ENCODE measurements at places on chromosomes 16 and 17. TPM values are rescaled to one million over a fixed set of nuclear protein-coding genes. Genes with fewer than 3 reads are reported as not detected.

The EXOC7 gene
- total RNA-seq: 137 TPM

The CD79B gene
- not detected for total RNA-seq

The HS3ST6 gene
- not detected for total RNA-seq

DNA sequence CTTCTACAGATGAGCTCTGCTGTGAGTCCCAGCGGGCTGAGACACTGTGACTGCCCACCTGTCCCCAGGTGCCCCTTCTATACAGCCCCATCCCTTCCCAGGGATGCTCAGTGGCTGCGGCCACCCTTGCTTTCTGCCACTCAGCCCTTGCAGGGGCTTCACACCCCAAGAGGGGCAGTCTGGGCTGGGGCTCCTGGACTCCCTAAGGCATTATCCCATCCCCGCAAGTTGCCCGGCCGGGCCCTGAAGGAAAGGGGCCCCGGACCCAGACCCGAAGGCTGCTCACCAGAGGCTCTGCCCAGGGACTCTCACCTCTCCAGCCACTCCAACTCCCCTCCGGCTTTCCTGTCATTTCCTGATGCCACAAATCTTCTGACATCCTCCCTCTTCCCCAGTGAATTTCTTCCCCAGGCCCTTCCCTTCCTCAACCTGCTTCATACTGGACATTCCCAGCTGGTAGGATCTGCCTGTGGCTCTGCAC lies 88.5 kb upstream of the TOB1 start:
- DNase-seq: no peak

The FBXL16 gene
- 4.6 TPM for total RNA-seq

DNA sequence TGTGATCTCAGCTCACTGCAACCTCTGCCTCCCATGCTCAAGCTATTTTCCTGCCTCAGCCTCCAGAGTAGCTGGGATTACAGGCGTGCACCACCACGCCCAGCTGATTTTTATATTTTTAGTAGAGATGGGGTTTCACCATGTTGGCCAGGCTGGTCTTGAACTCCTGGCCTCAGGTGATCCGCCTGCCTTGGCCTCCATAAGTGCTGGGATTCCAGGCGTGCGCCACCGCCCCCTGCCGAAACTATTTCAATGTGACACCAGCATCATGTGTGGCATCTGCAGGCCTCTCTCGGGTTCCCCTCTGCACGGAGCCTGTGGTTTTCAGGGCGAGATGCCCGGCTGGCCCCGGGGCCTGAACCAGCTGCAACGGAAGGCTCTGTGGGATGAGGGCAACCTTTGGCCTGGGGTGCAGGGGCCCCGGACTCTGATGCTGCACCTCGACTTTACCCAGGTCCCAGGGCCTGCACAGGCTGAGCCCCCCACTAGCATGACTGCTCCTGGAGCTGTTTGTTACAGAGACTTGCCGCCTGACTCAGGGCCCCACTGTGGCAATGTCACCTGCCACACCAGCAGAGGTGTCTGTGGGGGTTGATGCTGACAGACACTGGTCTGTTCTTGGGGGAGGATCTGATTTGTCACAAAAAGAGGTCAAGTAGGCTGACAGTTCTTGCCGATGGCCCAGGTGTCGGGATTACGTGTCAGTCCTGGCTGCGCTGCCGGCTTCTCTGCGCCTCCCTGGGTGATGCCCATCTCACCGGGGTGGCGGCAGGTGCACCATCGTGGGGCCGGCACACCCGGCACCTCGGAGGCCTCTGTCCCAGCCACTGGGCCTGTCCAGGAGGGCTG lies 8.6 kb upstream of the TEX19 start:
- DNase-seq: no peak

The PRSS36 gene
- total RNA-seq: 1.6 TPM

- DNase-seq: no peak
Observed at GRCh38 chr17:78174870-78175642, 6.7 kb downstream of the SYNGR2 start.

The ZFP3 gene
- total RNA-seq: not detected

DNA sequence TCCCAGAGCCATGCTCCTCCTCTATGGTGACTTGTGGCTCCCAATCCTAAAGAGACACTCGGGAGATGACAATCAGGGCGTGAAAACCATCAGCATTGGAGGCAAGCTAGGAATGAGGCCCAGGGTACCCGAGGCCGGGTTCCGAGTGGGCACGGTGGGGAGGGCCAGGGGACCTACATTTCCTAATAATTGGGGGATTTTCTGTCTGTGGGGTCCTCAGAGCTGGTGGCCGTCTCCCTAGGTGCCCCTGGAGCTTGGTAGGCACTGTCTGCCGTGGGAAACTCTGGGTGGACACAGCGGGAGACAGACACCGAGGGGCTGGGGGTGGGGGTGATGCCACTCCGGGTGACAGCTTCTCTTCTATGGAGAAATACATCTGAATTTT lies 312.5 kb upstream of the TNRC6C start:
- no peak for DNase-seq

GRCh38 chr17:10729334-10730193 lies at the start of gene TMEM220:
Gene TMEM220 (minus strand): TSS chr17:10730023. CDS start chr17:10729851, 172 bp downstream.
- DNase-seq: no peak

- DNase-seq: no peak
Observed at GRCh38 chr17:61423967-61424649, 24.5 kb downstream of the TBX2 start.

The RMI2 gene
- 63.2 TPM for total RNA-seq

The CBX2 gene
- total RNA-seq: 8.3 TPM

The SMIM22 gene
- total RNA-seq: 235 TPM

GRCh38 chr16:24853830-24854229 lies 8.1 kb downstream of the SLC5A11 start:
- peak; percentile 43 for DNase-seq

The SKAP1 gene
- total RNA-seq: 4.4 TPM

The TP53TG3F gene
- total RNA-seq: not detected

DNA sequence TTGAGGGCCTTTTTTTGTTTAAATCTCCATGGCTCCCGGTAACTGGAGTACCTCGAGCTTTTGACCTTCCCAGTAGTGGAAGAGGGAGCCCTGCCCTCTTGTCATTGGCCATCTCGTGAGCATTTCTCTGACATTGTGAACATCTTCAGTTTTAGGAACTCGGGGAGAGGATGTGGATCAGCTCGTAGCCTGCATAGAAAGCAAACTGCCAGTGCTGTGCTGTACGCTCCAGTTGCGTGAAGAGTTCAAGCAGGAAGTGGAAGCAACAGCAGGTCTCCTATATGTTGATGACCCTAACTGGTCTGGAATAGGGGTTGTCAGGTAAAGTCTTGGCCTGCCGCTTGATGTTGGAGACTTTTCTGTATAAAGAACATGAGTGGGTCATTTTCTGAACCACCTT lies 24.3 kb downstream of the NTAN1 start:
- DNase-seq: no peak

DNA sequence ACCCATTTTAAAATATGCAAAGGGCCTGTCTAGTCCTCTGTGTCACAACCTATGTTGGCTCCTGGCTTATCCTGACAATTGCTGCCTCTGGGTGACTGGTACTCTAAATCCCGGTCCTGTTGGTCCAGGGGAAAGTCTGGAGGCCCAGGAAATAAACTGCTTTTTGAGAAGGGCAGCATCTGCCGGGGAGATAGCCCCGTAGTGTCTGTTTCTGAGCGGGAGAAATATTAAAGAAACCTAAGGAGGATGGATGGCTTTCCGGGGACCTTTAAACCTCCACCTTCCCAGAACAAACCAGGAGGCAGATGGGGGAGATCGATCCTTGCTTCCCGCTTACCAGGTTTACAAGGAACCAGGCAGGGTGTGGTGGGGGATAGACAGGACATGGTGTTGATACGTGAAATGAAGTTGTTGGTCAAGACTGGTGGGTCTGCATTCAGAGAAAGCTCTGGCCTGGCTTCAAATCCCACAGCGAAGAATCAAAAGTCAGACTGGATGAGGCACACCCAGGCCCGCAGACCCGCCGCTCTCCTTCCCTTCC lies 3.8 kb downstream of the HOXB2 start:
- no peak for DNase-seq

- DNase-seq: no peak
Observed at GRCh38 chr16:53911513-53911912, 207.6 kb downstream of the FTO start.

- DNase-seq: no peak
Observed at GRCh38 chr17:58250344-58251011, 12.1 kb downstream of the LPO start.

DNA sequence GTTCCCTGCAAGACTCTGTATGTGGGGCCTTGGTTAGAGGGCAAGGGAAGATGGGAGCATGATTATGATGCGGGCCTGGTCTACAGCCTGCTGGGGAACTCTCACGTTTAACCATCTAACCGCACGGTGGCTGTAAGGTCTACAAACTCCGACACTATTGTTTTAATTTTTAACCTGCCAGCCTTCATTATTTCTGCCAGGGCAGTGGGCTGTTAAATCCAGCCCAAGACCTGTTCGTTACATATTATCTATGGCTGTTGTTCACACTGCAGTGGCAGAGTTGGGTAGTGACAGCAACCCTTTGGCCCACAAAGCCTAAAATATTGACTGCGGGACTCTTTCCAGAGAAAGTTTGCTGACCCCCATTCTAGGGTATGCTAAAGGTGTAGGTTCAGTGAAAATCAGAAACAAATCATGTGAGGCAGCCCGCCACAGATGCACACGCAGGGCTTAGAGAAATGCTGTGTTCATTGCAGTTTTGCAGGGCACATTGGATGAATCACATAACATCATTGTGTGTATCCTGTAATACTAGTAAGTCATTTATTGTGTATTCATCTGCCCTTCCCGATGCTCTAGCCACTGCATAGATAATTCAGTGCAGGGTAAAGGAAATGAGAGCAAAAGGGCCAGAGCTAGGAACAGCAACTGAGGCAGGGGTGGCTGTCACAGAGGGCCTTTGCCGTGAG lies 14.3 kb downstream of the SNX29 start:
- no peak for DNase-seq

- no peak for DNase-seq
Observed at GRCh38 chr16:23734176-23734893, 20.5 kb upstream of the CHP2 start.

The ZNF423 gene
- total RNA-seq: not detected

- DNase-seq: no peak
Observed at GRCh38 chr17:15513058-15513791, 45.8 kb upstream of the CDRT4 start.

The MARVELD3 gene
- total RNA-seq: 38.4 TPM

DNA sequence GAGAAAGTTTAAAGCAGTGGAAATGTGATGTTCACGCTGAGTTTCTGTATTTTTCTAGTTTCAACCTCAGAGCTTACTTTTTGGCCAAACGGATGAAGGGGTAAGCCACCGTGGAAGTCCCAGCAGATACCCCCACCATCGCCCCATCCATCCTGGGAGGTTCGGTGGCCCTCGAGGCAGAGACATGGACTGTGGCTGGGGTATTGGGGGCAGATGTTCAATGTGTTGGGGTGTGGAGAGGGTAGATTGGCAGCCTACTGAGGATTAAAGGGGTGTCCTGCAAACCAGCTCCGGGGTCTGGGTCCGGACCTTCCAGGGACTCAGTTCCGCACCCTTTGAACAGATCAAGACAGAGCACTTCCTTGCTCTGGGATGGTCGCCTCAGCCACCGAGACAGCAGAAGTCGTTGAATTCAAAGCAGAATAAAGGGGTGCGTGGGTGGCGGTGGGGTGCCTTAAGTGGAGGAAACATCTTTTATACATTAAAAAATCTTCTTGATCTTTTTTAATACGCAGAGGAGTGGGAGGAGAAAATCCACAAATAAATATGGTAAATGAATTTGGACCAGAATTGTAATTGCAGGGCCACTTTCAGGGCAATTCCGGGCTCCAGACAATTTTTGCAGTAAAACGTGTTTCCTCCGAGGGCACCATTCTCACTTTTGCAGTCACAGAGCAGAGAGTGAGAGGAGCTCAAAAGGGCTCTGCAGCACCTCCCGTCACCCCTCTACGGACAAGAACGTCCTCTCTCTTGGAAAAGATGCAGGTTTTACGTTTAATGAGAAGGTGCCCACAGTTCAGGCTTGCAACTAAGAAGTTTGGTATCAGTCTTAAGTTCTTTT lies 8.2 kb upstream of the CBX8 start:
- no peak for DNase-seq

The FN3K gene
- 13.4 TPM for total RNA-seq

DNA sequence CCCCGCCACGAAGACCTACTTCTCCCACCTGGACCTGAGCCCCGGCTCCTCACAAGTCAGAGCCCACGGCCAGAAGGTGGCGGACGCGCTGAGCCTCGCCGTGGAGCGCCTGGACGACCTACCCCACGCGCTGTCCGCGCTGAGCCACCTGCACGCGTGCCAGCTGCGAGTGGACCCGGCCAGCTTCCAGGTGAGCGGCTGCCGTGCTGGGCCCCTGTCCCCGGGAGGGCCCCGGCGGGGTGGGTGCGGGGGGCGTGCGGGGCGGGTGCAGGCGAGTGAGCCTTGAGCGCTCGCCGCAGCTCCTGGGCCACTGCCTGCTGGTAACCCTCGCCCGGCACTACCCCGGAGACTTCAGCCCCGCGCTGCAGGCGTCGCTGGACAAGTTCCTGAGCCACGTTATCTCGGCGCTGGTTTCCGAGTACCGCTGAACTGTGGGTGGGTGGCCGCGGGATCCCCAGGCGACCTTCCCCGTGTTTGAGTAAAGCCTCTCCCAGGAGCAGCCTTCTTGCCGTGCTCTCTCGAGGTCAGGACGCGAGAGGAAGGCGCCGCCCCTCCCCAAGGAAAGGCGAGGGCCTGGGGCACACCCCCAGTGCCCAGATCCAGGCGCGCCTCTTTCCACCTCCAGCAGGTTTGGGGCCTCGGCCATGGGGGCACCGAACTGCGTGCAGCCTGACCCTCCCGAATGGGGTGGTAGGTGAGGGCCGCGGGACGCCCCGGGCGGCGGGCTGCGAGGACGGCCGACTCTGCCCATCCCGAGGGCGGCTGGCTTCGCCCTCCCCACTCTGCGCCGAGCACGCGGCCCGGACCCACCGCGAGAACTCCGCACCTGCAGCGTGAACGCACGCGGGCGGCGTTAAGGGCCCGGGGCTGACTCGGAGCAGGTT lies 664 bp downstream of the HBQ1 start:
- peak; percentile 86 for DNase-seq

The NPIPB8 gene
- total RNA-seq: 1.8 TPM

DNA sequence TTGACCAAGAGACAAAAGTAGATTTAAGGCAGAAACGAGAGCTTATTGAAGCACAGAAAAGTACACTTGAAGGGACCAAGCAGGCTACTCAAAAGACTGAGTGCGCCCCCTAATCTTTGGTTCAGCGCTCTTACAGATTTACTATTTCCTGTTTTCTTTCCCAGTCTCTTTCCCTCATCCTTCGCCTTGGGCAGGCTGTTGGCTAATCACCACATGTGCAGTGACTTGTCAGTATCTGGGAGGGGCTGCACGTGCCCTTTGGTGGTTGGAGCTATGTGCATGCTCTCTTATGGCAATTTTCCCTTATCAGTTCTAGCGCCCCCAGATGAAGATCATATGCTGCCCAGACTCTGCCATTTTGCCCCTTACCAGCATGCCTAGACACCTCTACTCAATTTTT lies 35.4 kb upstream of the SHISA6 start:
- DNase-seq: no peak

DNA sequence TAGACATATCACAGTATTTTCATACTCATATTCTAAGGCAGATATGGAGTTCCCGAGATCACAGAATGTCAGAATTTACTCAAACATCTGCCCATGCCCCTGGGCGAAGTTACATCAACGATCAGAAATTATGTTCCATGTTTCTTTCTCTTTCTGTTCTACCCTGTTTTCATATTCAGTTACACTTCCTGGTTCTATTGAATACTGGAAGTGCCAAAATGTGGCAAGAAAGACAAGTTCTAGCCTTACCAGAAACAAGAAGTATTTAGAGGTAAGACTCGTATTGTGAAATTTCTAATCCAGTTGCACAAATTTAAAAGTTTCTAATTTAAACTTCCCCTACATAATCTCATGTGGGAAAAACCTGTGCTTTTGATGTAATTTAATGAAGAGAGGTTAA lies 36.1 kb downstream of the KCNJ2 start:
- no peak for DNase-seq

The PTX4 gene
- not detected for total RNA-seq

The ZSWIM7 gene
- 12.4 TPM for total RNA-seq

All from Calu3 (cell line).